ENCODE measurements at places on chromosomes 2 and 18.
A peak's percentile ranks its signal among the peaks of the same experiment; 100 is the strongest.

- DNase-seq, result peak; percentile 41
Observed at GRCh38 chr18:24398540-24398939, 916 bp upstream of the OSBPL1A start.

DNA sequence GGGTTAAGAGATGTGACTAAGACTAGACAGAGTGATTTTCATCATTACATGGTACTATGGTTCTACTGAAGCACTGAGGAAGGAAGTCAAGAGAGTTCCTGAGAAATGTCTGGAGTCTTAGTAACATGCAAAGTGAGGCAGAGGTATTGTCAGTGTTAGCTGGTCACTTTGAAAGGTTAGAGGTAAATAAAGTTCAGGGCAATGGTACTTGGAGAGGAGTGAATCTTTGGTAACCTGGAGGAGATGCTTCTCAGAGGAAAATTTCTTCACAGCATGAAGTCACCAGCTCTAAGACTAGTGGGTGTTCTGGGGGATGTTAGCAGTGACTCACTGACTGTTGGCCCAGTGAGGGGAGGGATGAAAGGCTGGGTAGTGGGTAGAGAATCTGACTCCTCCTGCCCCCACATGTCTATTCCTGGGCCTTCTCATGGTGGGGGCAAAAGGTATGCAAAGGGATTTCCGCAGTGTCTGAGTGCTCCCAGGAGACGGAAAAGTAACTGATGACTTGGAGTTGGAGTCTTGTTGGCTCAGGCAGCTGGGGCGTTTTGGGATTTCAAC, 23.3 kb upstream of the IL1RN start:
- DNase-seq, result no peak

DNA sequence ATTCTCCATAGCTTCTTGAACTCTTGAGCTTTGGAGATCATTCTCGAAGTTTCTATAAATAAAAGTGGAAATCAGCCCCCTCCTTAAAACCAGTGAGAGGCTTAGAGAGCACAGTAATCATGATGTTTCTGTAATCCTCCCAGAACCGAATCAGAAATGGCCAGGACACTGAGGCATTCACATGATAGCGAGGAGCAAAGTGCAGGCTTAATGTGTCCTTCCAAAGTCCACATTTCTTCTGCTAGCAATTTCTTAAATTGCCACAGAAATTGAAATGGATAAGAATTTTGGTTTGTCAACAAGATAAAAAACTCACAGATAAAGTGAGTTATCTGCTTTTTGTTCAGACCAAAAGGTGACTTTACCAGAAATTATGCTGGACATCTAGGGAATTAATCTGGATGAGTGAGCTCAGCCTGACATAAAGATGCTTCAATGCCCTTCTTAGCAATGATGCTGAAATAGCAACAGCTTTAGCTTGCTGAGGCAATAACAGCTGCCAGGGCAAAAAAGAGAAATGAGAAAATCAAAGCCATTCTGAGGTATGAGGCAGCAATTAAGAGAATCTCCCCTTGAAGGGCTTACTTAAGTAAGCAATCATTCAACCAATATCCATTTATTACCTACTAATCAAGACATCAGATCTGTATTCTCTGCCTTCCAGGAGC, 82.4 kb upstream of the PHLPP1 start:
- DNase-seq, result no peak

DNA sequence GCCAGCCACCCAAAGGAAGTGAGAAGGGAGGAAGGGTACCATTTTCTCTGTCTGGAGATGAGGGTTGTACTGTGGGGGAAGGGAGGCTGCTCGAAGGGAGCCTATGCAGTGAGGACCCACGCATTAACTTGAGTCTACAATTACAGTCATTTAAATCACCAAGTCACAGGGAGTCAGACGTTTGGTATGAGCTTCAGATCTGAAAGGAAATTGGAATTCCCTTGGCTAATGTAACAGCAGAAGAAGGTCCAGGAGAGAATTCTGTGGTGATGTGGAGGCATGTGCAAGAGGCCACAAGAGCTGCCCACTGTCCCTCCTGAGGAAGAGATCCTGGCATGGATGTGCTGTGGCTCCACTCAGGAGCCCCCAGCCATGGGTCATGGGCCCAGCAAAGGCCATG, 22.5 kb downstream of the DAPL1 start:
- DNase-seq, result no peak

DNA sequence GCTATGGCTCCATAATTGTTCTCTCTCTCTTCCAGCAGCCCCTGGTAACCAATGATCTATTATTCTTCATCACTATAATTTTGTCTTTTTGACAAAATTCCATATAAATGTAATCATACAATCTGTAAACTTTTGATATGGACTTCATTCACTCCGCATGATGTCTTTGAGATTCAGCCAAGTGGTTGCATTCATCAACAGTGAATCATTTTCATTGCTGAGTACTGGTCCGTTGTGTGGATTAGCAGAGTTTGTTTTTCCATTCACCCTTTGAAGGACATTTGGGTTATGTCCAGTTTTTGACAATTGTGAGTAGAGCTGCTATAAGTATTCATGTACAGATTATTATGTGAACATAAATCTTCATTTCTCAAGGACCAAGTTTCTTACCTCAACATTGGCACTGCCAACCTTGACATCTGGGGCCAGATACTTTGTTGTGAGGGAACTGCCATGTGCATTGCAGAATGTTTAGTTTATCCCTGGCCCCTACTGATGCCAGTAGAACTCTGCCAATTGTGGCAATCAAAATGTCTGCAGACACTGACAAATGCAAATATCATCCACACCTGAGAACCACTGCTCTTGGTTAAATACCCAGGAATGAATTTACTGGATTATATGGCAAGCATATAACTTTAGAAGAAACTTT, 48.4 kb upstream of the BCL2L11 start:
- peak; percentile 89 for DNase-seq

DNA sequence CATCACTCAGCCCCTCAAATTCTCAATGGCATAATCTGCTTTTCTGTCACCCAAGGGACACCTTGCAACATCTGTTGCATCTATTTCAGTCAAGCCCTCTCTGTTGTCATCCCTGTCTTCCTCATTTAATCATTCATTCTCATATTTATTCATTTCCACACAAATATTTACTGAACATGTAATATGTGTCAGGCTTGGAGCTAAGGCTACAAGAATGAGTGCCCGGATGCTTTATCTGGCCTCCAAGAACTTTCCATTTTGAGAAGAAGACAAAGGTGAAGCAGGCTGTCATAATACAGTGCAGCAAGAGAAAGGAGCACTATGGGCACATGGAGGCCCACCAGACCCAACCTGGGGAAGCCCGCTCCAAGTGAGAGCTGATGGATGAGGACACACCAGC, 15.6 kb downstream of the IL18RAP start:
- no peak for DNase-seq

GRCh38 chr18:29176681-29177080, 999.8 kb upstream of the CDH2 start:
- DNase-seq, result no peak

DNA sequence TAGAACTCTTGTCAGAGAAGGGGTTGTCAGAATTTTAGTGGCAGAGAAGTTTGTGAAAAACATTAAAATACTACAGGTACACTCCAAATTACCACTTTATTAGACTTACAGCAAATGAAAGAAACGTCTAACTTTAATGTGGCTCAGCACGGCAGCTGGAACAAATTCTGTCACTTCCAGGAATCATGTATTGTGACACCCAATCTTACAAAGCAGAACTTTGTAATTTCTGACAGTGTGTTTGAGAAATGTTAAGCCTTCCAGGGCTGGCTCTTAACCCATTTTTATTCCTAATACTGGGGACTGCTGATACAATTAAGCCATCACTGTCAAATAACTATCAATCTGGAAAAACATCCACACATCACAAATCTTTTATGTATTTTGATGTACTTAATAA, 216.4 kb downstream of the ZNF385B start:
- DNase-seq, result no peak

DNA sequence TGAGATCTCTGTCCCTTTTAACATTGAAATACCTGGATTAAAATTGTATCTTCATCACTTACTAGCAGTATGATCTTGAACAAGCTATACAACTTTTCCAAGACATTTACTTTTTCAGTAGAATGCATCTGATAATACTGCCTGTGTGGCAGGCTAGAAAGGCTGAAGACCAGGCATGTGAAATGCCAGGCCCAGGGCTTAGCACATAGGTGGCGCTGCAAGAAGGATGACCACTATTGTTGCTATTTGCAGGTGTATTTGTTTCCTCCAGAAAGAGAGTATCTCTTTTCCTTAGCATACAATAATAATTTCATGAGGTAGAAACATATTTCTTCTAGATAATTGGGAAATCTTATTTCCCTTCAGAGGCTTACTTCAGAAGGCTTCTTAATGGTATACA, 331.3 kb downstream of the THSD7B start:
- DNase-seq, result no peak

DNA sequence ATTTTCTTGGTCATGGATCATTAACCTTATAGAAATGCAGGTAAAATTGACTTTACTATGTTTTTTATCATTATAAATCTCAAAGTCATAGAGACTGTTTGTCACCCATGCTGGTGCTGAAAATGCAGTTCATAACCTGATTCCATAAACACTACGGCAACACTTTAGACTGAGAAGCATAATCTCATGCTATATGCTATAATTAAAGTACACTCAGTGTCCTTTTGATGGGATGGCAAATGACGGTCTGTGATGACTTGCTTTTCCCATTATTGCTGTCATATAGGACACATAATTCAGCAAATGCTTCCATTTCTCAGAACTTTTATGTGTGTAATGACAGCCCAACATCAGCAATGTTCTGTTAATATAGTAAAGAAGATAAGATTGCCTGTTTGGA, 162.9 kb downstream of the CD226 start:
- no peak for DNase-seq

Measured in A172 (cell line).